ENCODE measurements at places on chromosomes 4 and X.

- DNase-seq, result no peak
These were observed 289.0 kb upstream of the ADGRL3 start for GRCh38 chr4:60911127-60911526.

- peak; percentile 46 for DNase-seq
These were observed 339 bp downstream of the TBC1D9 start for GRCh38 chr4:140755774-140756318.

DNA sequence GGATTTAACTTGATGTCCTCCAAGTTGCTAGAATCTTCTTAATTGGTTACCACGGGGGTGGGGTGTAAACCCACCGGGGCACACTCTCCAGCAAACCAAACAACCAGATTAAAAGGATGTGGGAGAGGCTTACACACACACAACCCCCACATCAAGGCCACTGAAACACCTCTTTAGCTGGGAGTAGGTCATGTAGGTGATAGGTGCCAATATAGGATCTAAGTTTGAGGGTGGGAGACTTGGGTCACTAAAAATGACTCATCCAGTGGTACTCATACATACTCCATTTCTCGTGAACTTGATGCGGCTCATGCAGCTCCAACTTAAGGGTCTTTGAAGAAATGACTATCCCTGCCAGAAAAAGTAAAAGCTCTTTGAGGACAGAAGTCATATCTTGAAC is 20.5 kb upstream of the CD40LG start:
- no peak for DNase-seq

- no peak for DNase-seq
These were observed 14.5 kb upstream of the TXLNG start for GRCh38 chrX:16771483-16772398.

DNA sequence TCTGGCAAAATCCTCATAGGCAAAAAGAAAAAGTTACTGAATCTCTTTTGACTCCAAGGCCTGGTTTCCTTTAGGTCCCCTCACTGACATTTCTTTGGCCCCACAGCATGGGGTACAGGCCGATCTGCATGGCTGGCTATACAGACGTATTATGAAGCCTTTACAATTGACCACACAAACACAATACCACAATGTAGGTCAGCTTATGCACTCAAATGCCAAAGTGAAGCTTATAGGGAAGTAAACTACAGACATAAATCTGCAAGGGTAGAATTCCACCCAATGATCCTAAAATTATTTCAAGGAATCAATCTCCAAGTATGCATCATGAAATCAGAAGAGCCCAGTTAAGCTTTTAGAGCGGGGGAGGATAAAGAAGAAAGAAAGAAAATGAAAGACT is 20.7 kb downstream of the STX18 start:
- DNase-seq, result no peak

- no peak for DNase-seq
These were observed 412.2 kb upstream of the ARX start for GRCh38 chrX:25427873-25428555.

GRCh38 chr4:37058826-37059225 is 185.7 kb upstream of the NWD2 start:
- no peak for DNase-seq

DNA sequence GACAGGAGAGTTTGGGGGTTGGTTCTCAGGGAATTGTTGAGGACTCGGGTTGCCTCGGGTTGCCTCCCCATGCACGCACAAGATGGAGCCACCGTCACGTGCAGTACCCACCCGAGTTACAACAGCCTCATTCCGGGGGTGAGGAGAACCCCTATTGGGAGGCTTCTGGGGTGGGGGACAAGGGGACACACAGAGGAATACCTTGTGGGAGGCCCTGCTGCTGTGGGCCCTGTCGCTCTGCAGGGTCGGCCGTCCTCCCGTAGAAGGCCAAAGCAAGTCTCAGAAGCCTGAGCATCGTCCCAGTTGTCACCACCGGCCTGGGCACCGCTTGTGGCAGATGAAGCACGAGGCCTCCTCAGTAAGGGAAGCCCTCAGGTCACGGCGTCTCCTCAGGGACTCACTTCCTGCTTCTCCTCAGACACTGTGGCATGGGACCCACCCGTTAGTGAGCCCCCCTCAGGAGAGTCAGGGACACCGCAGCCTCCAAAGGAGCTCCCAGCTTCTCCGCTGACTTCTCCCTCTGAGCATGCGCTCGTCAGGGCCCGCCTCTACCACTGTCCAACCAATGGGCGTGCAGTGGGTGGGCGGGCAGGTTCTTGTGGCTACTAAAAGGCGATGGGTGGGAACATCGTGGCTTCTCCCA is at the start of gene CT55:
CT55 (minus strand) TSS at position 522 of the 643 bp plus-strand sequence; CDS start at position 295, 227 bp downstream.
- no peak for DNase-seq

DNA sequence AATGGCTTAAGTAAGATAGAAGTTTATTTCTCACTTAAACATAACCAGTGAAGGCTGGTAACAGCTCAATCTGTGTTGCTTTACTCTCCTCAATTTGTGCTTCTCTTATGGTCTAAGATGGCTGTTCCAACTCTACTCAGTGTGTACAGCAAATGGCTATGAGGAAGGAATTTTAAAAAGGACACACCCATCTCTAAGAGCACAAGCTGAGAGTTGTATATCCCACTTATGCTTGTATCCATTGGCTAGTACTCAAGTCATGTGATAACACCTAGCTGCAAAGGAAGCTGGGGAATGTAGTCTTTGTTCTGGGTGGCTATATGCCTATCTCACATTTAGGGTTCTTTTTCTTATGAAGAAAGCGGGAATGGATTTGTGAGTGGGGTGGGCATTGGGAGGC is 63.3 kb downstream of the GPAT3 start:
- no peak for DNase-seq

- no peak for DNase-seq
These were observed 93.9 kb downstream of the FAM53A start for GRCh38 chr4:1590244-1590643.

- no peak for DNase-seq
These were observed 13.7 kb downstream of the LINC00632 start for GRCh38 chrX:140723121-140723715.

- no peak for DNase-seq
These were observed 81.0 kb upstream of the ESX1 start for GRCh38 chrX:104335756-104336155.

- DNase-seq, result no peak
These were observed 250.3 kb upstream of the KLF3 start for GRCh38 chr4:38413524-38414341.

- DNase-seq, result no peak
These were observed 18.5 kb upstream of the CXCL8 start for GRCh38 chr4:73721909-73722308.

DNA sequence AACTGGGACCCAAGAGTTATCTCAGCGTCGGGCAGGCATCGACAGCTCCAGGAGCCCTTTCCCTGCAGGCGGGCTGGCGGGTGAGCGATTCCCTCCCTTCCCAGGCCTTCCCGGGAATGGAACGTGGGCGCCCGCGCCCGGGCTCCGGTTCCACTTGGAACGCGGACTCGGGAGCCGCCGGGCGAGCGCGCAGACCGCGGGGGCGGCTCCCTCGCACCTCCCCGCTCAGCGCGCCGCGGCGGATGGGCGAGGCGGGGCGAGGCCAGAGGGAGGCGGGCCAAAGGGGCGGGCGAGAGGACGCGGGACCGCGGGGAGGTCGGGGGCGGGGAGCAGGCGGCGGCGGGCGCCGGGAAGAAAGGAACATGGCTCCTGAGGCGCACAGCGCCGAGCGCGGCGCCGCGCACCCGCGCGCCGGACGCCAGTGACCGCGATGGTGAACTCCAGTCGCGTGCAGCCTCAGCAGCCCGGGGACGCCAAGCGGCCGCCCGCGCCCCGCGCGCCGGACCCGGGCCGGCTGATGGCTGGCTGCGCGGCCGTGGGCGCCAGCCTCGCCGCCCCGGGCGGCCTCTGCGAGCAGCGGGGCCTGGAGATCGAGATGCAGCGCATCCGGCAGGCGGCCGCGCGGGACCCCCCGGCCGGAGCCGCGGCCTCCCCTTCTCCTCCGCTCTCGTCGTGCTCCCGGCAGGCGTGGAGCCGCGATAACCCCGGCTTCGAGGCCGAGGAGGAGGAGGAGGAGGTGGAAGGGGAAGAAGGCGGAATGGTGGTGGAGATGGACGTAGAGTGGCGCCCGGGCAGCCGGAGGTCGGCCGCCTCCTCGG is at the start of gene PKD2:
PKD2 (plus strand) TSS at position 332 of the 818 bp plus-strand sequence; CDS start at position 431, 99 bp downstream.
- peak; percentile 90 for DNase-seq

DNA sequence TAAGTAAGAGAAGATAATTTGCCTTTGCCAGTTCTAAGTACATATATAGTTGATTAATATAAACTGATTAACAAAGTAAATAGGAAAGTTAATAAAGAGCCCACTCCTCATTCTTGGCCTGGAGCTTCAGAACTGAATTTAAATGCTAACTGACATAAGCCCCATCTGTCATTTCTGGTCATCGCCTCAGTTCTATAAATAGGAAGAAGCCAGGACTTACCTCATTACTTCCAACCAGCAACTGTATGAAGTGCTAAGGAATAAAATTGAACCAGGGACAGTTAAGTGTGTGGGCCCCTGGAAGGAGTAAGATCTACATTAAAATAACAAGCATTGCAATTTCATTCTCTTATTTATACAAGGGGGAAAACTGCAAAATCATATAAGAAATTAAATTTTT is 52.0 kb upstream of the PDLIM5 start:
- DNase-seq, result no peak

DNA sequence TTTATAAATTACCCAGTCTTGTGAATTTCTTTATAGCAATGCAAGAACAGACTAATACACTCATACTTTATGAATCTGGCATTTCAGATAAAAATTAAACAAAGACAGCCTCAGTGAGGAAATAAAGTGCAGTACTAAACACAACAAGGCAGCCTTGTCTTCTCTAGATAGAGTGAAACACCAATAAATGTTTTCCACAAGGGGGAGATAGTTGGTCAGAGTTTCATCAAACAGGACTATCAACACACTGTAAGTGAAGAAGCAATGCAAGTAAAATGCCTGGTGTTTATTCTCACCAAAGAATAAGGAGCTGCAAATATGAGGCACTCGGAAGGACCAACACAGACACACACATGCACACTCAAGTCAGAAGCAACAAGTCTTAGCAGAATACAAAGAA is 62.8 kb downstream of the FAM9B start:
- DNase-seq, result no peak

GRCh38 chr4:184268584-184269160 is 51.0 kb upstream of the ENPP6 start:
- no peak for DNase-seq

- no peak for DNase-seq
These were observed 45.8 kb upstream of the TMPRSS11B start for GRCh38 chr4:68291256-68291655.

- no peak for DNase-seq
These were observed 64.1 kb upstream of the SCOC start for GRCh38 chr4:140309124-140309870.

GRCh38 chr4:158597879-158598596 is 73.6 kb downstream of the C4orf46 start:
- no peak for DNase-seq

GRCh38 chr4:4488405-4489404 is 53.1 kb downstream of the STX18 start:
- peak; percentile 46 for DNase-seq

- DNase-seq, result no peak
These were observed 151.3 kb upstream of the NUDT6 start for GRCh38 chr4:123073650-123074049.

- no peak for DNase-seq
These were observed 53.8 kb downstream of the VSIG4 start for GRCh38 chrX:65985922-65986588.

GRCh38 chr4:124727331-124727890 is 14.9 kb upstream of the ANKRD50 start:
- no peak for DNase-seq

- no peak for DNase-seq
These were observed 59.5 kb downstream of the CLDN22 start for GRCh38 chr4:183260491-183261151.
